Smooth muscle cell of the brain vasculature (primary cell): ENCODE measurements at places on chromosomes 4 and X.

DNA sequence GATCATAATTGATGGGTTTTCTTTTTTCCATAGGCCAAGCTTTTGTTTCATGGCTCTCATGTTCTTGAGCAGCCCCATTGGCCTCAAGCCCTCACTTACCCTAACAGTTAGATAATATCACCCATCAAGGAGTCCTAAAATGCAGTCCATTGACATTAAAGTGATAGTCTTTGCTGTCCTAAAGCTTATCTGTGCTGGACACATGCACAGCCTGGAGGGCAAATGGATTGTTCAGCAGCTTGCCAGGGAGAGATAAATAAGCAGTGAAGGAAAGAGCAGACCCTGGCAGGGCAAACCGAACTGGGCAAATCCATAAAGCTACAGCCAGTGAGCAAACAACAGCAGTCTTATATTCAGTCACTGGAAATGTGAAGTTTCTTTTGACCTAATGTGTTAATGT is 199.6 kb upstream of the MID1 start:
- DNase-seq, result no peak

DNA sequence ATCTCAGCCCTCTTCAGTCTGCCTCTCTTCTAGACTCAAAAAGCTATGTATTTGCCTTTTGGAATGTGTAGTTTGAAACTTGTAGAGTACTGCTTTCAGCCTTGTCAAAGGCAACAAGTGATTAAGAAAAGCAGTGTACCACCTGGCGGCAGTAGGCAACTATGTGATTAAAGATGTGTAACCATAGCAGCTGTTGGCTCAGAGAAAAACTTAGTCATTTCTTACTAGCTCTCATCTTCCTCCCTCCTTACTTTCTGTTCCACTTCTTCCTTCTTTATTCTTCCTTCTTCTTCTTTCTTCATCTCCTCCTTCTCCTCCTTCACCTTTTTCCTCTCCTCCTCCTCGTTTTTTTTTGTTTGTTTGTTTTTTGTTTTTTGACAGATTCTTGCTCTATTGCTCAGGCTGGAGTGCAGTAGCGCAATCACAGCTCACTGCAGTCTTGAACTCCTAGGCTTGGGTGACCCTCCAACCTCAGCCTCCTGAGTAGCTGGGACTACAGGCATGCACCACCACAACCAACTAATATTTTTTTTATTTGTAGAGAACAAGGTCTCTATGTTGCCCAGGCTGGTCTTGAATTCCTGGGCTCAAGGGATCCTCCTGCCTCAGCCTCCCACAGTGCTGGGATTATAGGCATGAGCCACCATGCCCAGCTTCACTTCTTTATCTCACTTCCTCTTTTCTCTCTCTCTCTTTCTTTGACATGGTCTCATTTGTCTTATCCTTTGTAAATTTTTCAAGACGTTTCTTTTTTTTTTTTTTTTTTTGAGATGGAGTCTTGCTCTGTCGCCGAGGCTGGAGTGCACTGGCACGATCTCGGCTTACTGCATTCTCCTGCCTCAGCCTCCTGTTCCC is 32.6 kb downstream of the ABHD18 start:
- no peak for DNase-seq

DNA sequence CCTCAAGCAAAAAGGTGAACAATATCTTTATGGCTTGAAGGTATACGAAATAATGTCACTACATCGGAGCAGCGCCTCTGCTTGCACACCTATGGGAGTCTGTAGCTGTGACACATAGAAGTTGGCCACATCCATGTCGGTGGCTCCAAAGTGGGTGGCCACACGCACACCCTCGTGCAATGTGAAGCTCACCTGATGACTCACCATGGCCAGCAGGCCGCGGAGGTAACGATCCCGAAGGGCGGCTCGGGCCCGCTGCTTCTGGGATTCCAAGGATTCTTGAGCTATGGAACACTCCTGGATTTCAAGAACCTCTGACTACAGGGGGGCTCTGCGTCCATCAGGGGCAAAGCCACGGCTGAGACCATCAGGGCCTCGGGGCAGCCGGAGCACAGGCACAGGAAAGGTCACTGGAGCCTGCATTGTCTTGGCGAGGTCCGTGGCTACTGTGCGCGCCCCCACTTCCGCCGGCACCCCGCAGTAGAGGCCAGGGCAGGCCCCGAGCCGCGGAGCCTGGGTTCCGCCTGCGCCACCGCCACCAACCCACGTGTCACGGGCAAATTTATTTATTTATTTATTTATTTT is 25.2 kb downstream of the NYX start:
- DNase-seq, result no peak

GRCh38 chr4:94515365-94515764 is 63.6 kb downstream of the PDLIM5 start:
- DNase-seq, result no peak

- no peak for DNase-seq
These were observed 605 bp upstream of the CDKL2 start for GRCh38 chr4:75630937-75631329.

DNA sequence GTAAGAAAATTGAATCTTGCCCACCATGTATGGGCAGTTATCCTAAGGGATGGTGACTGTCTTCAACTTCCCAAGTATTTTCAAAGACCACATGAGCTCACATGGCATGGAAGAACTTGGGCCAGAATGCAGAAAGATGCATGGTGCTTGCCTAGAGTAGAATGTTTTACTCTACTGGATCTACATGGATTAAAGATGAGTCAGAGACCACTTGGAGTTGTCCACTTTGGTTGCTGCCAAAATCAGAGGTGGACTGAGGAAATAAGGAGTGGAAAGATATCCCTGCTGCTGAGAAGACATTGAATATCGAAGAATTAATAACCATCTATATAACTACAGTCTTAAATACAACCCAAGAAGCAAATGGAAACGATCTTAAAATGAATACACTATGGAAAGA is 498.1 kb downstream of the NLGN4X start:
- no peak for DNase-seq

- no peak for DNase-seq
These were observed 88.1 kb downstream of the CCSER1 start for GRCh38 chr4:90215286-90215685.

DNA sequence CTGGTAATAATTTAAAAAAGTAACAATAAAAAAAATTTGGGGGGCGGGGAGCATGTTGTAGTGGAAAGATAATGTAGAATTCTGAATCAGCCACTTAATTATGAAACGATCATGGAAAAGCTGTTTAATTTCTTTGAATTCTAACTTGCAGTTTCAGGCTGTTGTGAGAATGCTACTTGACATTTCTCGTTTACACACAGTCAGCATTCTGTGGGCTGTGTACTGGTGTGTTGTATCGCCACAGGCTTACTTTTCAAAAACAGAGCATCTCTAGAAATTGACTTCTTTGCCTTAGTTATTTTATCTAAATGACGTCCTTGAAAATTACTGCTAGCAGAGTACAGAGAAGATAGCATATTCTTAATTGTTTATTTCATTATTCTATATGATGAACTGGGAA is 350.4 kb downstream of the FSTL5 start:
- DNase-seq, result no peak

DNA sequence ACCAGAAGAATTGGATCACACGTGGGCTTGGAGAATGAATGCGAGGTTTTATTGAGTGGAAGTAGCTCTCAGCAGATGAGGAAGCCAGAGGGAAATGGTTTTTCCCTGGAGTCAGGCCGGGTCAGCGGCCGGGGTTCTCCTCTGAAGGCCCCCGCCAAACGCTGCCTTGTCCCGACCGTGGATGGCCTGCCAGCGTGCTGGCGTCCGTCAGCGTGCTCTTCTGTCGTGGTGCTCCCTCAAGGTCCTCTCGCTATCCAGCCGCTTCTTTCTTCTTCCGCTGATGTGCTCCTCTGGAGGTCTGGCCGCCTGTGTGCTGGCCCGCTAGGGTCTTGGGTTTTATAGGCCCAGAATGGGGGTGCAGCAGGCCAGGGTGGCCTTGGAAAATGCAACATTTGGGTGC is 632.2 kb downstream of the TRAM1L1 start:
- DNase-seq, result no peak

- DNase-seq, result no peak
These were observed 124.9 kb downstream of the PTTG2 start for GRCh38 chr4:38084877-38085711.

GRCh38 chrX:42098900-42099299 is 175.5 kb upstream of the CASK start:
- no peak for DNase-seq
